ENCODE measurements at places on chromosomes 12 and 14.

GRCh38 chr12:2489275-2489674, 305.5 kb upstream of the FKBP4 start:
- no peak for DNase-seq

- no peak for DNase-seq
These were observed 229.4 kb downstream of the ZFP36L1 start for GRCh38 chr14:68563251-68564131.

DNA sequence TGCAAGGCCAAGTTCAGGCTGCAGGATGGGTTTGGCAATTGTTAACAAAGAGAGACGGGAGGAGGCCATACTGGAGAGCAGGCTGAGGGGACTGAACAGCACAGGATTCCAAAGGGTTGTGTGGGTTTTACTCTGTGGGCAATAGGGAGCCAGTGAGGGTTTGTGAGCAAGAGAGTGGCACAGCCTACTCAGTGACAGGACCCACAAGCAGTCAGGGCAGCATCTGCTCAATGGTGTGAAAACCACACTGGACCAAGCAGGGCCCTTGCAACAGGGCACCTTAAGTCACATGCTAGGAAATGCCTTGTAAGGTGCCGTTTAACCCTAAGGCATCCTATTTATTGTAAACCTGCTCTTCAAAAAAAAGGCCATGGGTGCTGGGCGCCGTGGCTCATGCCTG, 22.0 kb downstream of the SYNE3 start:
- no peak for DNase-seq

DNA sequence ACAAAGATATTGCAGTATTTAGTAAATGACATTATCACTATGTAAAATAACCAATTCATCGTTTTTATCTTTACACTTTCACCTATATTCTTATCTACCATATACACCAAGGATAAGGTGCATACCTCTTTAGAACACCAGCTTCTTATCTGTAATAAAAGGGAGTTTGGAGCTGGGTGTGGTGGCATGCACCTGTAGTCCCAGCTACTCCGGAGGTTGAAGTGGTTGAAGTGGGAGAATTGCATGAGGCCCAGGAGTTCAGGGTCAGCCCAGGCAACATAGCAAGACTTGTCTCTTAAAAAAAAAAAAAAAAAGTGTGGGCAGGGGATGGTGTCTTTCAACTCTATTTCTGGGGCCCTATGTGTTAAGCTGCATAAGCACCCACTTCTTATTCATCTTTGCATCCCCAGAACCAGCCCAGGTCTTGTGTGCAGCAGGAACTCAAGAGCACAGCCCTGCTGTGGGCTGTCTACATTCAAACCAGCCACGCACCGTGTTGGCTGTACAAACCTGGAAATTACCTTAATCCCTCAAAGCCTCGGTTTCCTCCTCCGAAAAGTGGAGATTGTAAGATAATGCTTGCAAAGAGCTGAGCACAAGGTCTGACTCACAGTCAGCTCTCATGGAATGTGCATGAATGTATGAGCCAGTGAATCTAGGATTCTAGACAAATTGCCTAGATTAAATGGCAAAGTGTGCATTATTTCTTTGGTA, 256.6 kb upstream of the FOXN3 start:
- DNase-seq: no peak

GRCh38 chr12:19778172-19778571, 338.9 kb downstream of the AEBP2 start:
- no peak for DNase-seq

GRCh38 chr12:114774699-114775098, 90.7 kb upstream of the TBX3 start:
- DNase-seq: no peak

- DNase-seq: no peak
These were observed 1209.5 kb downstream of the SLC16A7 start for GRCh38 chr12:60805364-60805763.

GRCh38 chr14:54947230-54947629, 44.6 kb upstream of the GCH1 start:
- DNase-seq: no peak

- no peak for DNase-seq
These were observed 218.3 kb upstream of the DAAM1 start for GRCh38 chr14:58969951-58970751.

- peak; percentile 26 for DNase-seq
These were observed 8.1 kb upstream of the PPP1R1A start for GRCh38 chr12:54596526-54596946.

DNA sequence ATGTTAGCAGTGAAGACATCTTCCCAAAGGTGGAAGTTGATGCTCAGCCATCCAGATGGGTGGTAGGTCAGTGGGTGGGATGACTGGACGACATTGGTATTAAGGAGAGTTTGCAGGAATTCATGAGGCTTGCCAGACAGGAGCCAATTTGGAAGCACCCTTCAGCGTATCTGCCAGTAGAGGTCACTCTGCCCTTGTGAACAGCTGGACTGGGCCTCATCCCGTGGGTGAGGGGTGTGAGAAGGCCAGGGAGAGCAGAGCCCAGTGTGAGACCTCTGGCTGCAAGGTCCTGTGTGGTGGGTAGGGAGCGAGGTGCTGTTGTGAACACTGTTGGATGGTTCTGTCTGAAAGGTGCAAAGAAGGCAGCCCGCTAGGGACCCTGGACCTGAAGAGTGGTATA, 37.7 kb downstream of the SLC5A8 start:
- DNase-seq: no peak

GRCh38 chr12:92552412-92553108, 150.2 kb upstream of the PLEKHG7 start:
- DNase-seq: no peak

GRCh38 chr14:95569440-95569839, 34.6 kb downstream of the GLRX5 start:
- DNase-seq: no peak

DNA sequence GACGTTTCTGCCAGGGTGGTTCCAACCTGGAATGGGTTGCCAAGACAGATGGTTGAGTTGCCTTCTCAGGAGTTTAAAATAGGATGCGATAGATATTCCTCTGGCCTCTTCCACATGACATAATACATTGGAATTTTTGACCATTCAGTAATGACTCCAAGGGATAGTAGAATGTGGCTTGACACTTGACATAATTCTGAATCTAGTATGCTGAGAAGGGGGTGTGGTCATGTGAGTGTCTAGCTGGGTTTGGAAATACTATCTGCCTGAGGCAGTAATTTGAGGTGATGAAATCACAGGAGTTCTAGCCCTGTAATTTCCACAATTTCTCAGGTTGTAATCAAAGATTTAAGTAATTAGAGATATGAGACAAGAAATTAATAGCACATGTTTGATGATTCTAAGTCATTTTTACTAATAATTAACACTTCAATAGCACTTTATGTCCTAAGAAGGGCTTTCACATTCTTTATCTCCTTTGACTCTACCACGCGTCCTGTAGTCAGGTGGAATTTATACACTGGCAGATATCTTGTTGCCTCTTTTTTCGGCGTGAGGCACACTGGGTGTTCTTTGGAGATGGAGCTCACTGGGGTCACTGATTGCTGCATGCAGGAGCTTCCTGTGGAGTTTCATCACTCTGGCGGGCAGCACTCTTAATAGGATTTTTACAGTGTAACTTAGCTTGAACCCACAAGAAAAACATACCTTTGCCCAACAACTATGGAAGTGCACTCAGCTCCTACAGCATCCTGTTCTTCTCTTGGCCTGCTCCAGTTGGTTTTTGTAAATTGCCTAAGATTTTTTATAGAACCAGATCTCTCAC, 3.2 kb upstream of the AMIGO2 start:
- no peak for DNase-seq

GRCh38 chr14:68790644-68791077, 2.2 kb downstream of the ZFP36L1 start:
- peak; percentile 80 for DNase-seq

GRCh38 chr12:118073768-118074167, 12.8 kb upstream of the WSB2 start:
- no peak for DNase-seq

- no peak for DNase-seq
These were observed 23.7 kb downstream of the SEL1L start for GRCh38 chr14:81509838-81510452.

DNA sequence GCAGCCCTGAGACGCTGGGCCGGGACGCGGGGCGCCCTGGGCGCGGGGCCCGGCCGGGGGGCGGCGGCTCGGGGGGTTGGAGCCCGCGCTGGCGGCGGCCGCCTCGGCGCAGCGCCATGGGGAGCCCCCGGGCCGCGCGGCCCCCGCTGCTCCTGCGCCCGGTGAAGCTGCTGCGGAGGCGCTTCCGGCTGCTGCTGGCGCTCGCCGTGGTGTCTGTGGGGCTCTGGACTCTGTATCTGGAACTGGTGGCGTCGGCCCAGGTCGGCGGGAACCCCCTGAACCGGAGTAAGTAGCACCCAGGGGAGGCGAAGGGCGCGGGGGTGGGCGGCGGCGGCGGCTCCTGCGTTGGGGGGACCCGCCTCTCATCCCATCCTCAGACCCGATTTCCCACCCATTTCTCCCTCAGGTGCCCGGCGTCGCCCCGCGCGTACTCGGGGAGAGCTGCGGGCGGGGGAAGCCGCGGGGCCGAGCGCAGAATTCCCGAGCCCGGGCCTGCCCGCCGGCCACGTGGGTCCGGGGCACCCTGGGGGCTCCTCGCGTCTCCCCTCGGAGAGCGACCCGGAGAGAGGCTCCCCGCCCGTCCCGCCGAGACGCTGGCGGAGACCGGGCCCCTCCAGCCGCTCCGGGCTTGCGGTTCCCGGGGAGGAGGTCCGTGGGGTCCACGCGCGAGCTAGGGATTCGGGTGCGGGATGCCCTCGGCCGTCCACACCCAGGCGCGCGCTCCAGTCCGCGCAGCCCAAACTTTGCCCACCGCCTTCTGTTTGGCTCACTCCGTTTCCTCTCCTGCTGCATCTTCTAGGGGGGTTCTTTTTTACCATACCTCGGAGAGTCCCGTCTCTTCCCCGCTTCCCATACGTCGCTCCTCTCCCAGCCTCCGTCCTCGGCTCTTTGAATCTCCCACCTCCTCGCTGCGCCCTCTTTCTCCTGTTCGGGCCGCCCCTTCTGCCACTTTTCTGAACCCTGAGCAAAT, 807 bp downstream of the B4GALNT3 start:
- DNase-seq: peak; percentile 22

DNA sequence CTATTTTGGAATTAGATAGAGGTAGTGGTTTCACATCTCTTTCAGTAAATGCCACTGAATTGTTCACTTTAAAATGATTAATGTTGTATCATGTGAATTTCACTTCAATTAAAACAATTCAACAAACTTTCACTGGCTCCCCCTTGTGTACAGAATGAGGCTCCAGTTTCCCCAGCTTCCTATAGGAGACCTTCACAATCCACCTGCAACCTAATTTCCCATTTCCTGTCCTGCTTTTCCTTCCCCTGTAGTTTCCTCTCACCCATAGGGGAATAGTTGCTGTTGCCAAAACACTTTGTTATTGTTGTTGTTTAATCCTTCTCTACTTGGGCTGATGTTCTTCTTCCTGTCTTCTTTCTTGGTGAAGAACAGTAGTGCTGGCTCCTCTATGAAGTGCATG, 59.8 kb downstream of the NPAS3 start:
- DNase-seq: no peak

DNA sequence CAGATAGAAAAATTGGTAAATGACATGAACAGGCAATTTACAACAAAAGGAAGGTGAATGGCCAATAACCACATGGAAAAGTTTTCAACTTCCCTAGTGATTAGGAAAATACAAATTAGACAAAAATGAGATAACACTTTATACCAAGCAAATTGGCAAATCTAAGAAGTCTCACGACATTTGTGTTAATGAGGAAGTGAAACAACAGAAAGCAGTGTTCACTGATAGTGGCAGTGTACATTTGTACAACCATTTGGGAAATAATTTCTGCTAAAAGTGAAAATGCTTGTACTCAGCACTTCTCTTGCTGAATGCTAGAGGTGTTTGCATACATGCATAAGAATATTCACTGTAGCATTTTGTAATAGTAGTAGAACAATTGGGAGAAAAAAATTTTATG, 126.6 kb downstream of the LLPH start:
- DNase-seq: no peak

DNA sequence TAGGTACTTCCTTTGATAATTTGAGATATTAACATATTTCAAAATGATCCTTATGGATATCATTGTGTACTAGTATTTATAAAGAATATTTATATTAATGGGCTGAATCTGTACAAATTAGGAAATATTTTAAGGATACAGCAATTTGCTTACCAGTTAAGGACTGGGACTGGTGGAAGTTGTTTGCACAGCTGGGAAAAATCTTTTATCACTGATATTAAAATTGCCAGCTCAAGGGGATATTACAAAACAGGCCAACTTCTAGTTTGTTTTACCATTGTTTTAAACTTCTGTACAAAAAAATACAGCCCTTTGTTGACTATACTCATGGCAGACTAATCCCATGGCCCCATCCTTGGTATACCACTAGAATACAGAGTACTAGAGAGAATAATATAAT, 133.2 kb upstream of the DDHD1 start:
- no peak for DNase-seq

DNA sequence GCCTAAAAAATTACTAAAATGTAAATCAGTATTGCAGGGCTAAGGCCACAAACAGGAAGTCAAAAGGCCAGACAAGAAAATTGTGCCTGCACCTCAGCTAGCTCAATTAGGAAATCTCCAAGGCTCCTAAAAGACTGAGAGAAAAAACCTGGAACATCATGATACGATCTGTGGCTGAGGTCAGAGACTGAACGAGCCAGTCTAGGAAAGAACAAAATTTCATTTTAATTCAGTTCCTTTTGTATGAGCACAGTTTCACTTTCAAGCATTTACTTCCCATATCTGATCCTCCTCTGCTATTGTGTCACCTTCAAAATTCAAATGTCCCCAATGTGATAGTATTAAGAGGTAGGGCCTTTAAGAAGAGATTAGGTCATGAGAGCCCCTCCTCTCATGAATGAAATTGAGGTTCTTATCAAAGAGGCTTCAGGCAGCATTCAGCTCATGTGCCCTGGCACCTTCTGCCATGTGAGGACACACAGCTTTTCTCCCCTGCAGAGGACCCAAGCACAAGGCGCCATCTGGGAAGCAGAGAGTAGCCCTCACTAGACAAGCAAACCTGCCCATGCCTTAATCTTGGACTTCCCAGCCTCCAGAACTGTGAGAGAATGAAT, 14.8 kb downstream of the PRKAB1 start:
- DNase-seq: no peak

- DNase-seq: no peak
These were observed 32.3 kb downstream of the PLEKHG3 start for GRCh38 chr14:64736271-64737169.

All from stimulated activated naive CD4-positive, alpha-beta T cell treated with Interleukin-2 at 50 U/mL for 16 hours (primary cell).